ENCODE measurements at places on chromosomes 12 and 14.

DNA sequence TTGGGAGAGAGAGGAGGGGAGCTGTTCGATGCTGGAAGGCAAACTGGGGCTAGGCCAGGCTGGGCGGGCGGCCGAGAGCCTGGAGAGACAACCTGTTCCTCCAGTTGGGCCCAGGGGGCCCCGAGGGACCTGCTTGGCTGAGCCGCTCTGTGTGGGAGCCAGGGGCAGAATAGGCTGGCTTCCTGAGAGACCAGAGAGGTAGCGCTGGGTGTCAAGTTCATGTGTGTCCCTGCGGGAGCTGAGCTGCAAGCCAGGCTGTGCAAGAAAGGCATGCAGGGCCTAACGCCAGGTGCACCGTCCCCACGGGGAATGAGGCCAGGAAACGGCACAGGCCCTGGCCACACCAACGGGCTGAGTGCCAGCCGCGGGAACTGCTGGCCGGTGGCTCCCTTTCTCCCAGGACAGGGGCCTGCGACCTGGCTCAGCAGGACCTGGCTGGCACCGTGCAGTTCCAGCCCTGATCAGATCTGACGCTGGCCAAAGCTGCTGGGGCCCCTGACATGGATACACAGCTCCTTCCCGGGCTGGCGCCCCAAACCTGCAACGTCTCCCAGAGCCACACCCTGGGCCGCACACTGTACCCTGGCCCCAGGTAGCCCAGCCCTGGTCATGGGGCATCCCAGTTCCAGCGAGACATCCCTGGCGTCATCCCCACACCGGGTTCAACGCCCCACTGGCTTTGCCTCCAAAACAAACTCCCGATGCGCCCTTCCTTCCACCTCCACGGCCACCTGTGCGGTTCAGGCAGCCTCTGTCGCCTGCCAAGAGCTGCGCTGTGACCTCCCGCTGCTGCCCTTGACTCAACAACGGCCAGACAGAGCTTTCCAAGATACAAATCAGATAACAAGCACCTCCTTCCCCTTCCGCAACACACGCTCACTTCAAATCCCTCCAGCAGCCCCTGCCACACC lies 65.0 kb downstream of the RFLNA start:
- no peak for DNase-seq

DNA sequence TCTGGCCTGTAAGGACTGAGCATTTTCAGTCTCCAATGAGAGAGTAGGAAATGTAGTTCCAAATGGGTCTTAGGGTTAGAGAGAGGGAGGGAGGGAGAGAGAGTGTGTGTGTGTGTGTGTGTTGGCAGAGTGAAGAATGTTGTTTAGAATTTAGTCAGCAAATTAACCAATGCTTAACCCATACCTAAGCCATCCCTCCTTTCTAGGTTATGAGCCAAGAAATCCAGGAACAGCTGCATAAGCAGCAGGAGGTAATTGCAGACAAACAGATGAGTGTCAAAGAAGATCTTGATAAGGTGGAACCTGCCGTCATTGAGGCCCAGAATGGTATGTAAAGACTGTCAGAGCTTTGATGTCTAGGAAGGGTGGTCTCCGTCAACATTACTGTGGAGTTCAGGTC lies 56.9 kb downstream of the HSP90AA1 start:
- DNase-seq = peak; percentile 63

DNA sequence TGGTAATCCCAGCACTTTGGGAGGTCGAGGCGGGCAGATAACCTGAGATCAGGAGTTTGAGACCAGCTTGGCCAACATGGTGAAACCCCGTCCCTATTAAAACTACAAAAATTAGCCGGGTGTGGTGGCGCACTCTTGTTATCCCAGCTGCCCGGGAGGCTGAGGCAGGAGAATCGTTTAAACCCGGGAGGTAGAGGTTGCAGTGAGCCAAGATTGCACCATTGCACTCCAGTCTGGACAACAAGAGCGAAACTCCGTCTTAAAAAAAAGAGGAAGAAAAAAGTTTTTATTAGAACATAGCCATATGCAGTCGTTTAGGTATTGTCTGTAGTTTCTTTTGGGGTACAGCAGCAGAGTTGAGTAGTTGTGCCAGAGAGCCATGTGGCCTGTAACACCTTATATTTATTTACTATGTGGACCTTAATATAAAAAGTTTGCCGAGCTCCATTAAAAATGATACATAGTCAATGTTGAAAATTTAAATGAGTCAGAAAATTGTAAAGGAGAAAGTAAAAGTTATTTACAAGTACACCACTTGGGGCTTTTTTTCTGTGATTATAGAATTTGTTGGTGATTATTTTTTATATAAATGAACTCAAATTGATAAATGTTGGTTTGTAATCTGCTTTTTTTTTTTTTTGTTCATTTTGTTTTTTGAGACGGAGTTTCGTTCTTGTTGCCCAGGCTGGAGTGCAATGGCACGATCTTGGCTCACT lies 2.2 kb downstream of the ADIPOR2 start:
- no peak for DNase-seq

DNA sequence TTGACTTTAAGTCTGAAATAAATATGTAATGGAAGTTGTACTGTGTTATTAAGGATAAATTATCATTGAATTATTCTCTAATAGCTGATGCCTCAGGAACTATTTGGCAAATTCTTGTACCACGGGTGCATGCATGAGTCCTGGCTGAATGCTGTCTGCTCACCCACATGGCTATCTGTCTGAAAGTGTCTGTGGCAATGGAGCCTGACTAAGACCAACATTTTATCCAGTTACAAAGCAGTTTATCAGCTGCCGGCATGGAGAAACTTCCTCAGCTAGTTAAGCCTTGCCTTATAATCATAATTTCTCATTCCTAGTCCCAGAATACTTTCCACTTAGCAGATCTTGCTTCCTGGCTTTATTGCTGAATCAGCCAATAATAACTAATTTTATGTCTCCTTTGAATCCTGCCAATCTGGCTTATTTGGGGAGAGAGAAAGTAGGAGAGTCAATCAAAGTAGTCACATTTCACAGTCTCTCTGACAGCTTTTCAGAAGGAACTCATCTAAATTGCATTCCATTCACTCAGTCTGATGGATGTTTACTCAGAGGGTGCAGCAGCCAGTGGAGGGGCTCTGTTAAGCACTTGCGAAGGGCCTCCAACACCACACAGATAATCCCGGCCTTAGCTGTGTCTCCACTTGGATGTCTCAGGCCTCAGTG lies 280.6 kb upstream of the CLEC14A start:
- no peak for DNase-seq

DNA sequence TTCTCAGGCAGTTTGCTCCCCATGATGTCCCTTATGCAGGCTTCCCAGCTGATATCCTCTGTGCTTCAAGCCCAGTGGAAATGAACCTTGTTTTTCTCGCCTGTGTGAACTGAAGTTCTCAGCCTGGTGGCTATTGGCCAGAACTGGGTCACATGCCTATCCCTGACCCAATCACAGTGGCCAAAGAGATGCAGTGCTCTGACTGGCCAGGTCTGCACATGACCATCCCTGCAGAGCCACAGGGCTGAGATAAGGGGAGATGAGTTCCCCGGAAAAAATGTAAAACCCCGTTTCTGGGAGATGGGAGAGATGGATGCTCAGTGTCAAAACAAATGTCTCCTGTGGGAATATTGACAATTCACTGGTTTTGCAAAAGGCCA lies 34.7 kb upstream of the FZD10 start:
- no peak for DNase-seq

DNA sequence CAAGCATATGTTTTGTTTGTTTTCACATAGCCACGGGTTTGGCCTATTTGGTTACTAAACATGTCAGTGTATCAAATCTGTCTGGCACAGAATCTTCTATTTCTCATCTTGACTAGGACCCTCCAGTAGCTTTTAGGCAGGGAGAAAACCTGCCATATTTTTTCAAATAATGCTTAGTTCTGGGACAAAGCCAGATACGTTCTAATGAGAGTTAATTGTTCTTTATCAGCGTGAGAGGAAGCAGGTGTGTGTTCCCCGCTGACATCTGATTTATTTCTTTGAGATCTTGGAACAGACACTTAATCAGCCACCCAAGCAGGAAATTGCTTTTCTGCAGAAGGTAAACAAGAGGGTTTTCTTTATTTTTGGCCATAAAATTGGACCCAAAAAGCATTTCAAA lies 54.8 kb downstream of the GOLGA5 start:
- no peak for DNase-seq

DNA sequence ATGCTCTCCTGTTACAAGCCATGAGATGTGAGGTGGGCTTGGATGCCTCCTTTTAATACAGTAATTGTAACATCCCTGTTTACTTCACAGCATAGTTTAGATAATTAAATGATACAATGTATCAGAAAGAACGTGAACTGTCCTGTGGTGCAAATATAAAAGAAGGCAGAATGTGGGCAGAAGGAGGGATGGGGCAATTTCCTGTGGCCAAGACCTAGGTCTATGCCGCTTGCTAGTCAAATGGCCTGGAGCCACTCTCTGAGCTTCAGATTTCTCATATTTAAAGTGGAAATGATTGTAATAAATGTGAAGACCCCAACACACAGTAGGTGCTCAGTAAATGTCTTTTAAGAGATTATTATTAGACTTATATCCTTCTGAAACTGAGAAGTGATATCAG lies 24.0 kb upstream of the EVL start:
- no peak for DNase-seq

- DNase-seq = no peak
These were observed 131.0 kb downstream of the TMEM132D start for GRCh38 chr12:129772501-129773493.

DNA sequence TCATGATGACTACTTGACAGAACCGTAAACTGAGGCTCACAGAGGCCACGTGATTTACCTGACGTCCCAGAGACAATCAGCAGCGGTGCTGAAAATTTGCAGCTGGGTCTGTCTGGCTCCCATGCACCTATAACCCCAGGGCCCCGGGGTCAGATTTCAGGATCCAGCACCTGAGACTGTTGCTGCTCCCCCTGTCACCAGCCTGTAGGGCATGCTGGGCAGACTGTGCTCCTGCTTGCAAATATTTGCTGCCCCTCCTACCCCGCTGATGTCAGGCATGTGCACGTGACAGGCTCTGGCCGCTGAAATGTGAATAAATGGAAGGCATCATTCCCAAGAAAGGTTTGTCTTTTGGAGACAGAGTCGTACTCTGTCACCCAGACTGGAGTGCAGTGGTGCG lies 6.0 kb downstream of the MMAB start:
- no peak for DNase-seq

GRCh38 chr12:50659690-50660424 lies 104.0 kb upstream of the ATF1 start:
- no peak for DNase-seq

GRCh38 chr12:45959728-45960127 lies 30.6 kb downstream of the SCAF11 start:
- DNase-seq = no peak

GRCh38 chr12:88175544-88175943 lies 33.4 kb downstream of the TMTC3 start:
- DNase-seq = no peak

DNA sequence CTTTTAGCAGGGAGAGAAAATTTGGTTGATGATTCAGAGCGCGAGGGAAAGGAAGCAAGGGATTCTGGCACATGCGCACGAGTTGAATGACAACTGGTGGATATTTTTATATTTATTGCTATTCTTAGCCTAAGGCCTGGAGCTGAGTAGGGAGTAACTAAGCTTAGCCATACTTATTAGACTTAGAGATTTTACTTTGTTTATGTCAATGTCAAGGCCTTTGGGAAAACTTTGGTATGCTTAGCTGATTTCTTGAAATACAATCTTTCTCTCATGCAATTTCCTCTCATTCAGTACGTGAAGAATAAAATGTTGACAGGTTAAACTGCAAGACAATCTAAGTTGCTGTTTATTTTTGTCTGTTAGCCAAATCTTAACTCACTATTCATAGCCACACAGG lies 101.1 kb downstream of the CRADD start:
- peak; percentile 10 for DNase-seq

DNA sequence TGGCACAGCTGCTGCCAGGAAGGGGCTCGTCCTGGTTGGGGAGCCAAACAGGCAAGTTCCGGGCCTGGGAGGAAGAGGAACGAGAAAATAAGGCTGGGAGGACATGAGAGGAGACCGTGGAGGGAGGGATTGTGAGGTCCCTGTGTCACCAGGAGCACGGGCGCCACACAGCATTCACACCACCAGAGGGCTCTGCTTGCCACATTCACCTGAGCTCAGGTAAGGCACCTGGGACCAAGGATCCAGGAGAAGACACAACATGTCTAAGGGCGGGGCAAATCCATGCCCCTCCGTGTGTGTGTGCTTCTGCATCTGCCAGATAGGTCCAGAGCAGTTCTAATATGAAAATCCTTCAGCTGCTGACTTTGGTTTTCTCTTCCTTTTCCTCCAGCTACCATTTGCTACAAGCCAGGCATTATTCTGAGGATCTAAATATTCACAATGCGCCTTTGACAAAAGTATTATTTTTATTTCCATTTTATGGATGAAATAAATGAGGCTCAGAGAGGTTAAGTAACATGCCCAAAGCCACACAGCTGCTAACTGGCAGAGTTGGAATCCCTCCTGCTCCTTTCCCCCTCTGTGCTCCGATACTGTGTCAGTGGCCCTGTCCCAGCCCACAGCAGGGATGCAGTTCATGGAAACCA lies 14.6 kb downstream of the RAPGEF3 start:
- DNase-seq = no peak

- DNase-seq = no peak
These were observed 94.6 kb downstream of the SLC8A3 start for GRCh38 chr14:70094106-70094505.

DNA sequence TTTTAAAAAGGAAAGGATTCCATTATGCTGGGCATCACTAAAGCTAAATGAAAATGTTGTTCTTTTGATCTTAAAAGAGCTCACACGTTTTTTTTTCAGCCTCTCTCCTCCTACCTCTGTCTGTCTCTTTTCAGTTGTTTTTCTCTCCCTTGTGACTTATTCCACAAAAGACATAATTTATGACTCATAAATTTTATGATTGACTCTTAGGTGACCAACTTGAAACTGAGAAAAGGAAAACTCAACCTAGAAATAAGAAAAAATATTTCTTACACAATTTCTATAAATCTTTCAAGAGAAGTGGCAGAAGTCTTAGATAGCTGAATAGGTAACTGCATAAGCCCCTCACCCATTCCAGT lies 227.7 kb upstream of the DDHD1 start:
- DNase-seq = no peak

DNA sequence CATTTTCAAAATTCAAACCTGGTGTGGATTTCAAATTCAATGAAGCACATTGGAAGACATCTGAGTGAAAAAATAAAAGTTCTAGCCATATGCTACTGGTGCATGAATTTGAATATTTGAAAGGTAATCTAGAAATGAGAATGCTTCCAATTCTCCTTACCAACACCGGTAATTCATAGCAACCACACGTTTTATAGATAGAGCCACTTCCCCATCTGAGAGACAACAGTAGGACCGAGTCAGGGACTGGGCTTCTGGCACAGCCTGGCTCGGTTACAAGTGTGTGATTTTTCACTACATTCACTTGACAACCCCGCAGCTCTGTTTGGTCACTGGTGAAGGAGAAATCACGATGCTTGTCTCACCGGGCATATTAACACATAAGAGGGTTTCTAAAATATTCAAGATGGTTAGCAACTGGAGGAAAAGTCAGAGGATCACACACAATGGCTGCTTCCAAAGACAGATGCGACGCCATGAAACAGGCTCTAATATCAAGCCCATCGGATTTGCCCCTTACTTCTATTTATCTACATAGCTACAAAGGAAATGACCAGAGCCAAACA lies 86.5 kb upstream of the FOXN3 start:
- DNase-seq = no peak

- peak; percentile 50 for DNase-seq
These were observed 153.7 kb downstream of the PCNX1 start for GRCh38 chr14:71060825-71061455.

GRCh38 chr12:116933512-116934246 lies 22.9 kb downstream of the FBXW8 start:
- DNase-seq = no peak

Measured in NCI-H226 (cell line).